Pons (tissue), 1 donor: ENCODE measurements at places on chromosomes 5 and 9.

GRCh38 chr5:138503487-138504270 lies 38.4 kb downstream of the EGR1 start:
- peak; percentile 75 for DNase-seq

DNA sequence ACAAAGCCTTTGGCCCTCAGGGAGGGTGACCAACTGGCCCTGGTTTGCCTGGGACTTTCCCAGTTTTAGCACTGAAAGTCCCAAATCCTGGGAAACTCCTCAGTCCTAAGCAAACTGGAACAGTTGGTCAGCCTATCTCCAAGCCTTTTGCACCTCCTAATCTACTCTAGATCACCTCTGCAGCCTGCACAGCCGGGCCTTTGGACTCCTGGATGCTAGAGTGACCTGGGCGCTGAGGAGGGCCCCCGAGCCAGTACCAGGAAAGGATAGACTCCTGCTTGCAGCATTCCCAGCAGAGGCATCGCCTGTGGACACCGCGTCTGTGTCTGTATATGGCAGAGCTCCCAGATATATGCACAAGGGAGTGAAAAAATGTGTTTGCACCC lies 15.1 kb downstream of the IRF1 start:
- no peak for DNase-seq

DNA sequence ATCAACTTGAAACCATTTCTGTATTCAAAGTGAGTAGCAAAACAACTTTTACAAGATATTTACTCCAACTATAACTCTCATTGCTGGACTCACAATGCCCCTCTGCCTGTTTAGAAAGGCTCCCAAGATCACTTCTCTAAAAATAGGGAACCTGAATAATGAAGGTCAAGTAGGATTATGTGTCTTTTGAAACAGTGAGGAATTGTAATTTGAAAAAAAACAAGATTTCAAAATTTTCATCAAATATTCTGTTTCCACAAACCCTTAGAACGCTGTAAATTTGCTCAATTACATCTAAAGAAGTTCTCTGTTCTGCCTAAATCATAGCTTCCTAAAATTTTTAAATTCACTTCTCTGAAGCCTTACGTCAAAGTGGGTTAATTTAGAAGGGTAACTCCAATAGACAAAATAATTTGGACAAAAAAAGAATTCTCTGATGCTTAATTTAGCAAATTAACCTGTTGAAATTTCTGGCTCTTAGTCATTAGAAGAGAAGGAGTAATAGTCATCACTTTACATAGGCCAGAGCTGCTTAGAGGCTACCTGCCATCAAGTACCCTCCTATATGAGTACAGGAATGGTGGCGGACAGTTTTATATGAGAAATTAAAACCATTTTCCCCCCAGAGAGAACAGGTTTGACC lies 4.0 kb downstream of the ELL2 start:
- DNase-seq, result no peak

- DNase-seq, result peak; percentile 54
Observed at GRCh38 chr5:103889500-103890209, 327.1 kb upstream of the NUDT12 start.

- DNase-seq, result no peak
Observed at GRCh38 chr5:53970475-53970874, 339.9 kb downstream of the ARL15 start.

- no peak for DNase-seq
Observed at GRCh38 chr9:107397076-107398044, 92.2 kb downstream of the KLF4 start.

- DNase-seq, result no peak
Observed at GRCh38 chr9:22147813-22148527, 138.9 kb upstream of the CDKN2B start.

DNA sequence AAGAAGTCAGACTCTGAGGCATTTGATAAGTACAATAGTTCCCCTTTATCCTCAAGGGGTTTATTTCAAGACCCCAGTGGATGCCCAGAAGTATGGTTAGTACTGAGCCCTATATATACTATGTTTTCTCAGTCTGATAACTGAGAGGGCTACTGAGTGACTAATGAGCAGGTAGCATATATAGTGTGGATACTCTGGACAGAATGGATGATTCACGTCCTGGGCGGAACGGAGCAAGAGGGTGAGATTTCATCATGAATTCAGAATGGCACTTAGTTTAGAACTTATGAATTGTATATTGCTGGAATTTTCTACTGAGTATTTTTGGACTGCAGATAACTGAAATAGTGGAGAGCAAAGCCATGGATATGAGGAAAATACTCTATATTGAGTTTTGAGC lies 457.6 kb downstream of the PLK2 start:
- DNase-seq, result no peak

- no peak for DNase-seq
Observed at GRCh38 chr5:107937651-107938355, 267.1 kb upstream of the EFNA5 start.

- no peak for DNase-seq
Observed at GRCh38 chr5:171311322-171312077, 2.5 kb downstream of the TLX3 start.

- no peak for DNase-seq
Observed at GRCh38 chr5:157451806-157452205, 8.2 kb upstream of the NIPAL4 start.

- DNase-seq, result no peak
Observed at GRCh38 chr5:179909224-179909623, 1.5 kb upstream of the TBC1D9B start.

DNA sequence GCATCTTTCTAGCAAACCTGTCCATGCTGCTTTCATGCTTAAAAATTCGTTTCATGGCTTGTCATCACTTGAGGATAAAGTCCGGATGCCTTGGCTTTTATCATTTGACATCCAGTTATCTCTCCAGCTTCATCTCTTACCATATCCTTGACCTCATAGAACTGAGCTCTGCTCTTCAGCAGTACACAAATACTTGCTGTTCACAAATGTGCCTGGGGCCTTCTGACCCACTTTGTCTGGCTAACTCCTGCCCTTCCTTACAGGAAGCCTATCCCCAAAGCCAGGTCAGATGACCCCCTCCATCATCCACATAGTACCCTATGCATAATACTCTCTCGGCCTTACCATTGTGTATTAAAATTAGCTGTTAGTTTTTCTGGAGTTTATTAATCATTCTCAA lies 249.1 kb downstream of the SAXO1 start:
- no peak for DNase-seq

- DNase-seq, result no peak
Observed at GRCh38 chr5:9601055-9601739, 29.0 kb downstream of the TAS2R1 start.

DNA sequence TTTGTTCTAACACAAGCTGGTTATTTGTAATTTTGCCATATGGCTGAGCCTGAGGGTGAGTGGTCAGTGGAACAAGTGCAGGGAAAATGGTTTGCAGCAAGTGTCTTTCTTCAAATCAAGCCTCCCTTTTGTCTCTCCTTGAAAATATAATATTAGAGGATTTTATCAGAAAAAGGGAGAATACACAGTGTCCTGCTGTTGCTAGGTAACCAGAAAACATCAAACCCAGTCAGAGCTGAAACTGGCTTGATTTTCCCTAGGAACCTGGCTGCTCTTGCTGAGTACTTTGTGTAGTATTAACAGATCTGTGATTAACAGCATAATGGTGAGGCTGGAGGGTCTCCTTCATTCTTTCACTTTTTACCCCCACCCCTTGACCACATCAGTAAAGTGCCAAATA lies 314.0 kb downstream of the ARHGEF28 start:
- DNase-seq, result no peak

- DNase-seq, result no peak
Observed at GRCh38 chr5:108046955-108047670, 334.8 kb downstream of the FBXL17 start.

DNA sequence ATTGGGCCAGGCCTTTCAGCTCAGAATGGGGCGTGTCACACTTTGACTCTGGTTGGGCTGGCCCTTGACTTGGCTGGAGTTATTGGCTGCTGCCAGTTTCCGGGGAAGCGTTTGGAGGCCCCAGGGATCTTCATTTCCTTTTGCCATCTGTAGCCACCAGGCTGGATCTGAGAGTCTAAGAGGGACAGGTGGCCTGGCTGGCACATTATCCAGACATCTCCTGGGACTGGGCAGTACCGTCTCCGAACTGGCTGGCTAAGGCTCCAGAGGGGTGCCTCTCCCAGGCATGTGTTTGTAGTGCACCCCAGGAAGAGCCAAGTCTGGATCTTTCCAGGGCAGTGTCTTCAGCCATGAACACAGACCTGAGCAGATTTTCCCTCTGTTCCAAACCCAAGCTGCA lies 9.7 kb upstream of the JADE2 start:
- no peak for DNase-seq

DNA sequence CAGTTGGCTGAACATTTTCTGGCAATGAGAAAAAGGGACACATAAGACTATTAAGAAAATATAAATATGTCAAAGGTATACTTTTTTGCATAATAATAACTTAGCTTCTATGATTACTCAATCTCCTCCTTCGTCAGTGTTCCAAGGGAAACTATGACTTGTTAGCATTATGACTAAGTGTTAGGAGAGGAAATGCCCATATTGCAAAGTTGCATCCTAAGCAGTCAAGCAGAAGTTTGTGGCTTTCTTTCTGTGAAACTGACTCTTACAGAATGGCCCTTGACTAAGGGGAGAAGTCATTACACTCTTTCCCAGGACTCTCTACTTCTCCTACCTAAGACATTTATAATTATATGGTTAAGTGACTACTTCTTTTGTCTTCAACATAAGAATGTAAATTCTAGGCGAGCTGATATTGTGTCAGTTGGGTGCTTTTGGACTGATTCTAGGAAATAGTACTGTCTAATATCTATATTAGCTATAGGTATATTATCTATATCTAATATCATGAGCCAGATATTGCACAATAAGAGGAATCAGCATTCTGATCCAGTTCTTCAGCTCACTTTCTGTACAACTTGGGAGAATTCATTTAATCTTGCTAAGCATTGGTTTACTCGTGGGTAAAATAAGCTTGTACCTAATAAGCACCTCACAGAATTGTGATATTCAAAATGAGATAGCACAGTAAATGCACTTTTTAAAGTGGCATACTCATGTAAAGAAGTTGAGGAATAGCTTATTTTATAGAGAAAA lies 16.4 kb upstream of the SPINK6 start:
- DNase-seq, result peak; percentile 9

DNA sequence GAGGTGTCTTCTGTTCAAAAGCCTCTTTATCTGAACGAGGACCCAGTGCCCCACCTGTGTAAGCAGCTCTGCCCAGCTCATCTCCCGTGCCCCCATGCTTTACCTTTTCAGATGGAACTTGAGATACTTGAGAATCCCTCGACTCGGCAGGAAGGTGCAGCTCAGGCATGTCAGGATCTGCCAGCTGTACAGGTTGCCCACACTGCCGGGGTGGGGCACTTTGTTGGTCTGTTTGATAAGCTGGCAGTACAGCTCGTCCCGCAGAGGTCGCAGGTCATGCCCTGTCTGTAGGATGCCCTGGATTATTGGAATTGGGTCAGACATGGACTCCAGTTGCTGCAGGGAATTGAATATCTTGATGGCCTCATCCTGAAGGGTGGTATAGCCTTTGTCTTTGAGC lies 58.0 kb upstream of the RETREG1 start:
- no peak for DNase-seq

DNA sequence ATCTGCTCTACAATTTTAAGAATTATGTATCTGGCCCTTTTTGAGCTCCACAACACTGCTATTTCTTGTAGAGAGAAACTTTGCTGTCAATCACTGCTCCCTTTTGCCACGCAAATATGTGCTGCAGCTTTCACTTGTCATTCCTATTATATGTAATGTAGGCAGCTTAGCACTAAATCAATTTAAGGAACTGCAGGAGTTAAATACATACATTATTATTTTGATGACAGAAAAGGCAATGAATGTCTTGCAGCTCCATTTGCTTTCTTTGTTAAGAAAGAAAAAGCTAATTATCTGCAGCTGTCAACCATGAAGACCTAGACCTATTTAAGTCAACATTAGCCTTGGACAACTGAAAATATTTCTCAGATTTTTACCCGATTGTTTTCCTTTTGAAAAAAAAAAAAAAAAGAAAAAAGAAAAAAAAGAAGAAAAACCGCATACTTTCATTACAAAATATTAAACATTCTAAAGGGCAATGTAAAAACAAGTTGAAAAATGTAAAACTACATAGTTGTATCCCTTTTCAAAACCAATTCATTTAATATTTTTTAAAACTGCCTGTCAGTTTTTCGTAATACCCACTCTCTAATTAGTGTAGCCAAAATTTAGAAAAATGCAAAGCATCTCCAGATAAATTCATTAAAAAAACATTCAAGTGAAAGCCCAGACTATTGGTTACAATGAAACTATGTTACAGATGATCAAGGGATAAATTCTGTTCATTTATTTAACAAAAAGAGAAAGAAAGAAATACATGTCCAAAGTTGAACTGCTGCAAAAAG lies 57.2 kb downstream of the RFX3 start:
- no peak for DNase-seq

- DNase-seq, result no peak
Observed at GRCh38 chr9:130010151-130010988, 32.6 kb downstream of the FNBP1 start.

DNA sequence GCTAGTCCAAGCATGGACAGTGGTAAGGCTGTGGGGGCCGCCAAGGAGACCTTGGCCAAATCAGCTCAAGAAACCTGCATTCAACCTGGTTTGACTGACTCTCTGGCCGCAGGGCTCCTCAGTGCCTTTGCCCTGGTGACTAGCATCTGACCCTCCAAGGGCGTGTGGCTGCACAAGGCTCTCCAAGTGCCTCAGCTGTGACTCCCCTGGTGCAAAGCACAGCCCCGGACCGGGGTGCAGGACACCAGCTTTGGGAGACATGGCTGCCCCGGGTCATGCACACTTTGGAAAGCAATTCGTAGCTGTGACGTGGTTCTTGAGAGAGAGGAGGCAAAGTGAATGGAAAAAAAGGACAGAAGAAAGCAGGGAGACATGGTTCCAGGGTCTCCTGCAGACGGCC lies 245.2 kb upstream of the IRX2 start:
- DNase-seq, result no peak

- no peak for DNase-seq
Observed at GRCh38 chr9:27847818-27848217, 274.5 kb upstream of the C9orf72 start.

DNA sequence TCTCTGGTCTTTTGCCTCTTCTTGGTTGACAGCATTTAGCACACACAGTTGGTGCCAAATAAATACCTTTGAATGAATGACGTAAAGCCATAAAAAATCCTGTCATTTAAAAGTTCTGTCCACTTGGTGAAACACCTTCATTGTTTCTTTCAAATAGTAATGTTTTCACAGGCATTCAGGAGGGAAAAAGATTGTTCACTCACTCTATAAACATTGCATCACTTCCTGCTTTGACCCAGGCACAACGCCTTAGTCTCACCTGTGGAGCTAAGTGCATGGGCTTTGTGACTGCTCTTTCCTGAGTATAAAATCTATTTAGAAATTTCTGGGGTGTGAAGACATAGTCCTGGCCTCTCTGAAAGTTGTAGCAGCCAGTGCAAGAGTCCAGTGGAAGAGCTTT lies 88.9 kb upstream of the CXCL14 start:
- DNase-seq, result no peak

DNA sequence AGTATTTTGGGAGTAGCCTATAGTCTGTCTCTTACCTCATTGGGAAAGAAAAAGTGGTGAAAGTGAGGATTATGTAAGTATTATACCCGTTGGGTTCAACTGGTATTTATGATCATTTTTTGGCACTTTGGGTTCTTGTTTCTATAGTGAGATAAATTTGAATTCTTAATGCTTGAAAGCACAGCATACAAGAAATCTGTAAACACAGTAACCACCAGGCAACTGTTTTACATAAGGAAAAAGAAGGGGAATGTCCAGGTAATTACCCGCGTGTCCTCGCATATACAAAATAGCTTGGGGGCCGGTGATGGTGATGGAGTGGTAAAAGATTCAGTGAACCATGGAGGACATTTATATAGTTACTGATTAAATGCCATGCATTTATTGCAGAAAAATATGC lies 60.5 kb downstream of the BASP1 start:
- DNase-seq, result no peak

- no peak for DNase-seq
Observed at GRCh38 chr5:118233606-118234005, 754.7 kb downstream of the DTWD2 start.
